ENCODE measurements at places on chromosomes 5 and 9.

GRCh38 chr9:3929345-3930047, 370.4 kb downstream of the GLIS3 start:
- no peak for DNase-seq

DNA sequence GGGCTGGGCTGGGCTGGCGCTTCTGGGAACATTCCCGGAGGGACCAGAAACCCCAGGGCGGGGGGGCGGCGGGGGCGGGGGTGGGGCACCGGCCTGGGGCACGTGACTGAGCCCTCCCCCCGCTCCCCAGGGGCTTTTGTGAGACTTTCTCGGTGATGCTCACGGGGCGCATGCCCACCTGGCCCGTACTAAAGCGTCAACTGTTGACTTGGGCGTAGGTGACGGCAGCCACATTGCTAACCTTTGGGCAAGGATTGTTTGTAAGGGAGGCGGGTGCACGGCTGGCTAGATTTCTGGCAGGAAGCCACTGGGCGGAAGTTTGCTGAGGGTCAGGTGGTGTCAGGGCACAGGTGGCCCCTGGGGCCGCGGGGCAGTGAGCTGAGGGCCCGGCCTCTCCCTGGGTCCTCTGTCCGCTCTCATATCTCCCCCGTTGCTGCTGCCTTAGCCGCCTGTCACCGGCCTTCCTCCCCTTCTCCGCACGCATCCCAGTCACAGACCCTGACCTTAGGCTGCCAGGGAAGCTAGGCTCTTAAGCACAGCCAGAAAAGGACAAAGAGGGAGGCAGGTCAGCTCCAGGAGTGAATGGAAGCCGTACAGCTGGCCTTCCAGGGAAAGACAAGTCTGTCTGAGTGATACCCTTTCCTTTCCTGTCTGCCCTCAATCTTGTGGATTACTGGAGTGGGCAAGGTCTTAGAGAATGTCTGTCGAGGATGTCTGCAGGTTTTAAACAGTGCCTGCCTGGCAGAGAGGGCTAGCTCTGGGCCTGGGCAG, 812 bp downstream of the CACFD1 start:
- no peak for DNase-seq

- no peak for DNase-seq
Measured at GRCh38 chr9:110099236-110100095, 108.5 kb downstream of the C9orf152 start.

DNA sequence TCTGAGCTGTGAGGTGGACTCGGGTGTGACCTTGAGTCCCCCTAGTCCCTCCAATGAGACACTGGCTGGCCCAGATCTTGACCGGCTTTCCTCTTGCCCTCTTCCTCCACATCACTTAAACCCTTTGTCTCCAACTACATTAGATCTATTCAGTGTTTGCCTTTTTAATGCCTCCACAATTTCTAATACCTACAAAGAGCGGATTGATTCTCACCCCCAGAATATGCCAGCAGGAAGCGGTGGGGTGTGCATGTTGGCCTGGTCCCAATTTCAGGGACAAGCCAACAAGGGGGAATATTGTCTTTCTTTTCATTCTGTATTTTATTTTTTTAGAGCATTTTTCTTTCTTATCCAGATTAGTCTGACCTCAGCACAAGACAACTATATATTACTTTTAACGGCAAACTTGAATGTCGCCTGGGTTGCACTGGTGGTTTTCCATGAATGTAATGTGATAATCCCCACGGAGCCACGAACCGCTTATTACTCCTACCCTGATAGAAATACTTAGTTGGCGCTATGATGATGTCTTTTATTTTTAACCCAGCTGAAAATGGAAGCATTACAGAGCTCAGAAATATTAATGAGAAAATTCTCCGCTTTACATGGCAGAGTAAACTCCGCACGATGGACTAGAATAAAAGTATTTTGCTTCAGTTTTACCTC, 68.5 kb upstream of the MYO10 start:
- no peak for DNase-seq

DNA sequence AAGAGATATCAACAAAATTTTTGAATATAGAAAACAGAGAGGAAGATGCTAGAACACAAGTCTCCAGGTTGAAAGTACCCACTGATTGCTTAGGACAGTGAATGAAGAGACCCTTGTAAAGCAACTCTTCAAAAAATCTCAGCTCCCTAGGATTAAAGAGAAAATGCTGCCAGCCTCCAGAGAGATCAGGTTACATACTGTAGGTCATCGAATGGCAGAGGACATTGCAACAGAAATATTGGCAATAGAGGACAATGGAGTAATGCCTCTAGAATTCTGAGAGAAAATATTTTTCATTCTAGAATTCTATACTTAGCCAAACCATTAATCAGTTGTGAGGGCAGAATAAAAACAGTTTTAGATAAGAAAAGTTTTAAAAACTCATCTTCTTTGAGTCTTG, 43.1 kb upstream of the ELL2 start:
- no peak for DNase-seq

GRCh38 chr9:137514691-137515337, 35.4 kb downstream of the PNPLA7 start:
- DNase-seq = no peak

- no peak for DNase-seq
Measured at GRCh38 chr9:116585896-116586295, 101.2 kb upstream of the TRIM32 start.

DNA sequence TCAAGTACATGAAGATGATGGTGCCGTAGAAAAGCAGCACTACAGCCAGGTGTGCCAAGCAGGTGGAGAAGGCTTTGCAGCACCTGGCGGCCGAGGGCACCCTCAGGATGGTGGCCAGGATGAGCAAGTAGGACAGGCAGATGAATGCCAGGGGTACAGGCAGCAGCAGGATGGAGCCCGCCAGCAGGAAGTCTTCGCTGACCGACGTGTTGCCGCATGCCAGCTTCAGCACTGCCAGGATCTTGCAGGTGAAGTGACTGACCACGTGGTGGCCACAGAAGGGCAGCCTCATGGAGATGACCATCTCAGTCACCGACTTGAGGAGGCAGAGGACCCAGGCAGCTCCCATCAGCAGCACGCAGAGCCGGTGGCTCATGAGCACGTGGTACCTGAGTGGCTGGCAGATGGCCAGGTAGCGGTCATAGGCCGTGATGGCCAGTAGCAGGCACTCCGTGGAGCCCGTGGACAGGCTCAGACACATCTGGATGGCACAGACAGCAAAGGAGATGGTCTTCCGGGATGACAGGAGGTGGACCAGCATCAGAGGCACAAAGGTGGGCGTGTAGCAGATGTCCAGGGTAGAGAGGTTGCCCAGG, 482 bp downstream of the OR13J1 start:
- DNase-seq = no peak

GRCh38 chr9:840343-840742, 1.2 kb upstream of the DMRT1 start:
- no peak for DNase-seq

DNA sequence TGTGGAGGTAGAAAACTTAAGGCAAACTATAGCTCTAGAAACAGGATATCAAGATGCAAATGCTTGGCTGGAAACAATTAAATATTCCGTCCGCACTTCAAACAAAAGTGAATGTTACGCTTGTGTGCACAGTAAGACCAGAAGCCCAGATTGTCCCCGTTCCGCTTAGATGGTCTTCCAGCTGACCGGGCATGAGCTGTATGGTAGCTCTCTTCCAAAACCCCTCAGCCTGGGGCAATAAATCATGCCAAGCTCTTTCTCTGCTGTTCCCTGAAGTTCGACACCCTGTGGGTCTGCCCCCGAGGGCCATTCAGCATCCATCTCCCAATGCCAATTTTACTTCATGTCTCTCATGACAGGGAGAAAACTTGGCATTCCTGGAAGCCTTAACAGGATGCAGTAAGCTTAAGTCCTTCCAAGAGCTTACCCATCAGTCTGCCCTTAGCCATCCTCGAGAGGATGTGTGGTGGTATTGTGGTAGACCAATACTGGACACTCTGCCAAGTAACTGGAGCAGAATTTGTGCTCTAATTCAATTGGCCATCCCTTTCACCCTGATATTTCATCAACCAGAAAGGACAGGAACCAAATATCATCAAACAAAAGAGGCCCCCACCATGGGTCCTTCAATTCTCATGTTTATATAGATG, 70.7 kb upstream of the RANBP6 start:
- DNase-seq = no peak

GRCh38 chr5:142095035-142095434, 13.5 kb upstream of the NDFIP1 start:
- DNase-seq = no peak

- no peak for DNase-seq
Measured at GRCh38 chr5:76351176-76351575, 51.9 kb upstream of the IQGAP2 start.

GRCh38 chr5:59286510-59286909, 607.0 kb downstream of the PDE4D start:
- no peak for DNase-seq

DNA sequence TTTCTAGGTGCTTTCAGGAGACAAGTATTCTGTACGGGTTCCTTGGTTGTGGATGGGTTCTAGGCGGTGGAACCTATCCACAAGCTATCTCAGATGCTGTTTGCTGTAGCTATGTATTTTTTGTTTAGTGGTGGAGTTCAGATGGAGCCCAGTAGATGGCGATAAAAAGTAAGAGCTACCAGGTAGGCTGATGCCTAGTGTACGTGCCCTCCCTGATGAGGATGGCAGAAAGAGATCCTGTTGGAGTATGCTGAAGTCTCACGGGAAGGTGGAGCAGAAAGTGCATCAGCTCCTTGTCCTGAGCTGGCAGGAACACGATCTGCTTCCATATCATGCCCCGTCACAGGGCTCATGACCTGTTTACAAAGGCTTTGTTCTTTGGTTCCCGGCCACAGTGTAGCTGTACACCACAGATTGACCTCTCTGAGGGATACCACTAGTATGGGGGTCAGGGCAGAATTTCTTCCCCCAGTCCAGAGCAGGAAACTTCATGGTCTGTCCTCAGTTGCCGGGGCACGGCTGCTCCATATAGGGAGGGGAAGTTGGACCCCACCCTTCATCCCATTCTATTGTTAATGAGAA, 12.6 kb upstream of the UGT3A2 start:
- peak; percentile 19 for DNase-seq

- DNase-seq = no peak
Measured at GRCh38 chr9:105694848-105695581, 674 bp downstream of the TMEM38B start.

DNA sequence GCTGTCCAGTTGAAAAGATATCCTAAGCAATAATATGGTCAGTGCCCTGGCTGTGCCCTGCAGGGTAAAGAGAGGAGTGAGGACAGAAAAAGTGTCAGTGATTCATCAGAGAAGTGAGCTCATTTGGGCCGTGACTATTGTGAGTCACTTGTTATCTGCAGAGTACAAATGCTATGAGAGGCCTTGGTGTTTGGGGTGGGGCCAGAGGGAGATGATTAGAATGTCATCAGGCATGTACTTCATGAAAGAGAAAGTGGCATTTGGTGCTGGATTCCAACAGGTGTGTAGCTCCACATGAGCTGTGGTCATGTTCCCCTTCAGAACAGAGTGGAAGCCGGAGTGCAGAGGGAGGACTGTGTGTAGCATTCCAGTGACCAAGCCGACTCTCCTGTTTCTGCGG, 174.1 kb downstream of the KDM4C start:
- DNase-seq = peak; percentile 58

DNA sequence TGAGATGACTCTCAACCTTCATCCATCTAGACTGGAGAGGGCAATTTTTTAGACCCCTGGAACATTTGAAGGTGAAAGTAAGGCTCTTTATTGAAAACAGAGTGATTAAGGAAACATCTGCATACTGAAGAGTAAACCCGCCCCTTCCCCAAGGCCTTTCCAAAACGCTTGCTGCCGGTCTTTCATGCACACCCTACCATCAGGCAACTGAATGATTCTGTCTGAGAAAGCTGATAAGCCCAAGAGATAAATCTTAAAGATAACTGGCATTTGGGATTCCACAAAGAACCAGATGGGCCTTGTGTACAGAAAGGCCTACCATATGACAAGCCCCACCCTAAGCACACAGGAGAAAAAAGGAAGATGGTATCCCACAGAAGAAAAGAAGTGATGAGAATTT, 54.4 kb upstream of the PIK3R1 start:
- DNase-seq = no peak

DNA sequence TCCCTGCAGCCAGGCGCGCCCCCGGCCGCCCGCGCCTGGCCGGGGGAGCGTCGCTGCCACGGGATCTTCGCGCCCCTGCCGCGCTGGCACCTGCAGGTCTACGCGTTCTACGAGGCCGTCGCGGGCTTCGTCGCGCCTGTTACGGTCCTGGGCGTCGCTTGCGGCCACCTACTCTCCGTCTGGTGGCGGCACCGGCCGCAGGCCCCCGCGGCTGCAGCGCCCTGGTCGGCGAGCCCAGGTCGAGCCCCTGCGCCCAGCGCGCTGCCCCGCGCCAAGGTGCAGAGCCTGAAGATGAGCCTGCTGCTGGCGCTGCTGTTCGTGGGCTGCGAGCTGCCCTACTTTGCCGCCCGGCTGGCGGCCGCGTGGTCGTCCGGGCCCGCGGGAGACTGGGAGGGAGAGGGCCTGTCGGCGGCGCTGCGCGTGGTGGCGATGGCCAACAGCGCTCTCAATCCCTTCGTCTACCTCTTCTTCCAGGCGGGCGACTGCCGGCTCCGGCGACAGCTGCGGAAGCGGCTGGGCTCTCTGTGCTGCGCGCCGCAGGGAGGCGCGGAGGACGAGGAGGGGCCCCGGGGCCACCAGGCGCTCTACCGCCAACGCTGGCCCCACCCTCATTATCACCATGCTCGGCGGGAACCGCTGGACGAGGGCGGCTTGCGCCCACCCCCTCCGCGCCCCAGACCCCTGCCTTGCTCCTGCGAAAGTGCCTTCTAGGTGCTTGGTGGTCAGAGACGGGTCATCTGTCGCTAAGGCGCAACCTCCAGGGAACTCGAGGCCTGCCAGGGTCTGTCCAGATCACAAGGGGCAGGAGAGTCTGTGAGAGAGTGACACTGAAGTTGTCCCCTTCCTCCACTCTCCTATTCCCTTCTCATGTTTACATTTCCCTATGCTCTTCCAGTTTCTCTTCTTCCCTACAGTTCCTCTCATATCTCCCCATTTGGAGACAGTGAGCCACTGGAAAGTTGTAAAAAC, 1.3 kb downstream of the GPR150 start:
- no peak for DNase-seq

- peak; percentile 93 for DNase-seq
Measured at GRCh38 chr9:114385397-114386181, 2.2 kb downstream of the AKNA start.

GRCh38 chr9:21513431-21513830, 31.3 kb upstream of the IFNE start:
- no peak for DNase-seq

GRCh38 chr5:15835514-15835913, 335.5 kb downstream of the FBXL7 start:
- no peak for DNase-seq

- DNase-seq = no peak
Measured at GRCh38 chr5:96288166-96288844, 144.7 kb downstream of the PCSK1 start.

DNA sequence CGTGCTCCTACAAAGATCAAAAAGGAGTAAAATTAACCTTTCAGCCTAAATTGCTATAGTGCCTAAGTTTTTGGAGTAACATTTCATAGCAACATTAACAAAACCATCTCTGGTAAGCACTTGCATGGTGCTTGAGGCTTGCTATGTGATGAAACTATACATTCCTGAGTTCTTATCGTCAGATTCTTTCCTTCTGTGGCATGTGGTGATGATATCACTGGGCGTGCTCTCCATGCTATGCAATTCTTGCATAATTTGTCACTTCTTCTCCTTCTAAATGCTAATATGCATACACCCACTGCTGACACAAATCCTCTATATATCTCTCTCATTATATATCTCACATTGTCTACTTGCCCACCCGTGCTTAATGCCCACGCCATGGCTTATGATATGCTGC, 2019.9 kb downstream of the MAT2B start:
- no peak for DNase-seq

Measured in keratinocyte (primary cell).